Heart left ventricle (tissue), 16 donors: ENCODE measurements at places on chromosomes 7 and 10. TPM values are rescaled to one million over a fixed set of nuclear protein-coding genes. Genes with fewer than 3 reads are reported as not detected.

DNA sequence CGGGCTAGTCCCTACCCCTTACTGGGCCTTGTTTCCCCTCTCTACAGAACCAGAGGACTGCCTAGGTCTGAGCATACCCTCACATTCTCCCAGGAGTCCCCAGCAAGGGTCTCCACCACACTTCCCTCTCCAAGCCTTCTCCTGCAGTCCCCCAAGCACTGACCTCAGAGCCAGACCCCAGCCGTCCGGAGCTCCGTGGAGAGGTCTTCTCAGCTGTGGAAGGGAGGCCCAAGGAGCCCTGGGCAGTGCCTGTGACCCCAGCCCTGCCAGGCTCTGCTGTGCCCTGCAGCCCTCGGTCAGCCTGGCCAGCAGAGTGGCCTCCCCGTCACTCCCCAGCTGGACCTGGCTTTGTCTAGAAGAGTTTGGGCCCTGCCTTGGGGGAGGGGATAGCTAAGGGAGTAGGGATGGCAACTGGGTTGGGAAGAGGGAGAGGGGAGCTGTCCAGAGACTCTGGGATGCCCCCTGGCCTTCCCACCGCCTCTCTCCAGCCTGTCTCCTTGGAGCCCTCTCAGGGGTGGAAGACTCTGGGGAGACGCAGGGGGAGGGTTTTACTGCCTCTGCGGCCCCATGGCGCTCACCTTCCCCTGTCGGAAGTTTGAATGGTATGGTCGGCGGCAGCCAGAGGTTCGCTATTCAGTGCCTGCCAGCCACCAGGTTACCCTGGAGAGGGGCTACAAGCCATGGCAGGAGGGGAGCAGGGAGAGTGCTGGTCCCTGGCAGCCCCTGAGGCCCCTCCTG is at the start of gene C10orf105:
Gene C10orf105 (minus strand): TSS at position 315 of the 738 bp plus-strand sequence. CDS start 3,441 bp downstream, outside the sequence.
- DNase-seq = no peak

GRCh38 chr7:91181949-91182348 is 82.3 kb upstream of the FZD1 start:
- no peak for DNase-seq

DNA sequence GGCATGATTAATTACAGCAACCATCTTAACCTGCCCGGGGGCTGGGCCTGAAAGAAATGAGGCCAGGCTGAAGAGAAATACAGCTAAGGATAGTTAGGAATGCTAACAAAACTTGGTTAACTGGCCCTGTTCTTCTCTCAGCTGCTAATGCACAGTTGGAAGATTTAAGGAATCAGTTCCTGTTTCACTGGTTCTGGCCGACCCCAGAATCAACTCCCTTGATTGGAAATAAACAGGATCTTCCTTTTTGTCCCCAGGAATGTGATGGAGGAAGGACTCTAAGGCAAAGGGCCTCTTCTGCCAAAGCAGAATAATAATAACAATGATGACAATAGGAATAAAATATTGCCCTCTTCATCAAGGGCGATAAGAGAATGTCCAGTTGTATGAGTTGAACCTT is 3.5 kb upstream of the LRMDA start:
- no peak for DNase-seq

GRCh38 chr10:104144931-104145330 is 23.0 kb downstream of the SFR1 start:
- DNase-seq = no peak

GRCh38 chr7:41911792-41912191 is 208.9 kb upstream of the INHBA start:
- no peak for DNase-seq

- no peak for DNase-seq
Measured at GRCh38 chr10:47035171-47035818, 124.1 kb downstream of the PTPN20 start.

GRCh38 chr10:98106531-98106930 is 27.9 kb upstream of the R3HCC1L start:
- no peak for DNase-seq

GRCh38 chr10:21791276-21791675 is 212.3 kb downstream of the DNAJC1 start:
- DNase-seq = no peak

- no peak for DNase-seq
Measured at GRCh38 chr10:35194471-35194870, 67.8 kb downstream of the CREM start.

DNA sequence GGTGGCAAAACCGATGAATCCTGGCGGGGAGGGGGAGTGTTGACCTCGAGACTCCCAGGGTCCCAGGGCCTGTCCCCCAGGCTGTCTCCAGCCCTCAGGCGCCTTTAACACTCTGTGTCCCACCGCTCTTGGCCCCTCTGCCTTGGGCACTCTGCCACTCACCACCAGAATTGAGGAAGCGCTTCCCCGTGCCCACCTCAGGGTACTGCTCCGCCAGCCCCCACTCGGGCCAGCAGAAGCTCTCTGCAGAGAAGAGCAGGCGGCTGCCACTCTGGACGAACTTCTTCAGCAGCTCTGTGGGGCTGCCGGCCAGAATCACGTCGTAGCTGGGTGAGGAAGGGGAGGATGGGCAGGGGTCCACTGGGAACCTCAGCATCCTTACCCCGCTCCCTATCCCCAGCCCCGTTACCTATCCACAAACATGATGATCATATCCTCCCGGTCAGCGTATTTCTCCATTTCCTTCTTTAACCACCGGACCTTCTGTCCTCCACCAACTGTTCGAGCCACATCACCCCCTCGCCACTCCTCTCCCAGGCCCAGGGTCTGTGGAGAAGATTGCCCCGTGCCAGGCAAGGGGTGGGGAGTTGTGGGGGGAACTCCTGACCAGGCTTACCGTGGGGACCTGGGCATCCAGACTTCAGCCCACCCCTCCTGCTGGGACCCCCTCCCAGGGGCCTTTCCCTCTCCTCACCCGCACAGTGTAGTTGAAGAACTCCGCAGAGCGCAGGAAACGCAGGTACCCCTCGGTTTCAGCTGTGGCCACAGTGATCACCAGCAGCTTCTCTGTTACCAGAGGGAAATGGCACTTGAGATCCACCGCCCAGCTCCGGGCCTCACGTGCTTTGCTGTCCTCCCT is 1.2 kb downstream of the PLOD3 start:
- DNase-seq = no peak

DNA sequence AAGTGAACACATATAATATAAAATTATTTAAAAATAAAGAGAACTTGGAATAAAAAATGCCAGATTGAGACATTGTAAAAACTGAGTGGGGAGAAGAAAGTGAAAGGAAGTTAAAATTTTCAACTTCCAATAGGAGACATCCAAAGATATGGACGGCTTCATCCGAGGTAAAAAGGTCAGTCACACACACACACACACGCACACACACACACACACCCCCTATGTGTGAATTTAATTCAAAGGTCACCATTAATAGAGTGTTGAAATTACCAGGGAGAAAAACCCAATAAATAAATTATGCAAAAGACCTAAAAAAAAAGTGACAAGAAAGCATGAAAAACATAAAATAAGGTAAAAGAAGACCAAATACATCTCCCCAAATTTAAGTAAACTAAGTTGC is 131.0 kb upstream of the DNAJB12 start:
- no peak for DNase-seq

EVX1 gene
- not detected for total RNA-seq

TAS2R16 gene
- total RNA-seq = not detected

LRIT1 gene
- not detected for total RNA-seq

MARVELD1 gene
- total RNA-seq = 4.9 TPM

PRSS2 gene
- total RNA-seq = 2.2 TPM

WIPF3 gene
- total RNA-seq = 4.7 TPM

CLEC5A gene
- 0.31 TPM for total RNA-seq

CRHR2 gene
- total RNA-seq = 0.66 TPM

PNLIPRP2 gene
- not detected for total RNA-seq

MRC1 gene
- 4.7 TPM for total RNA-seq
